Naive thymus-derived CD8-positive, alpha-beta T cell (primary cell): ENCODE measurements at places on chromosomes 1 and 21.

DNA sequence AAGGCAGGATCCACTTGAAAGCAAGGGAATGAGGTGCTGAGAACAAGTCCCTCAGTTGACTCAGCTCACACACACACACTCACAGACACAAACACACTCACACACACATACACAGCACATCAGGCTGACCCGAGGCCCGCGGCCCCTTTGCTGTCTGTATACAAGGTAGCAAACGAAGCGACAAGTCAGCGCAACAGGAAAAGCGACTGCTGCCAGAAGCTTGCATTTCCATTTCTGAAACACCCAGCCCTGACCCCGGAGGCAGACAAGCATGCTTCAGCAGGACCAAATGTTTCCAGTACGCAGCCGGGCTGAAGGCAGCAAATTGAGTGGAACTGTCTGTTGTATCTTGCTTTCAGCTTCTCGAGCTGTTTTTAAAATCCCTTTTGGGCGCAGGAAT, 501.6 kb downstream of the NPHP4 start:
- DNase-seq = no peak

DNA sequence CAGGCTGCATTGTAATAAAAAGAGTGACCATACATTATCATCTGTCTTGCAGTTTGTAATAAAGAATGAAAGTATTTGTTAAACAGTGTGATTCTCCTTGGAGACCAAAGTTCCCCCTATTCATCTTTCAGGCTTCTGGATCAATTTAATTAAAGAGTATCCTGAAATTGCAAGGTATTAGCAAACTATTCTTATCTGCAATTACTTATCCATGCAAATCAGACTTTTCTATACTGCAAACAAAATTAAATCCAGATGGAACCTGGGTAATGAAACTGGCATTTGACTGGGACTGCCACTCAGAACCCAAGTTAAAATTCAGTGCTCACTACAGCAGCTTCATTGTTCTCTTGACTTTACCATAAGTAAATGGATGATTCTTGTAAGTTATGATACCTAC, 37.1 kb downstream of the JAK1 start:
- no peak for DNase-seq

GRCh38 chr1:99781798-99782197, 15.4 kb upstream of the FRRS1 start:
- DNase-seq = no peak

GRCh38 chr1:24536391-24536840, 19.5 kb upstream of the NCMAP start:
- DNase-seq = peak; percentile 81

DNA sequence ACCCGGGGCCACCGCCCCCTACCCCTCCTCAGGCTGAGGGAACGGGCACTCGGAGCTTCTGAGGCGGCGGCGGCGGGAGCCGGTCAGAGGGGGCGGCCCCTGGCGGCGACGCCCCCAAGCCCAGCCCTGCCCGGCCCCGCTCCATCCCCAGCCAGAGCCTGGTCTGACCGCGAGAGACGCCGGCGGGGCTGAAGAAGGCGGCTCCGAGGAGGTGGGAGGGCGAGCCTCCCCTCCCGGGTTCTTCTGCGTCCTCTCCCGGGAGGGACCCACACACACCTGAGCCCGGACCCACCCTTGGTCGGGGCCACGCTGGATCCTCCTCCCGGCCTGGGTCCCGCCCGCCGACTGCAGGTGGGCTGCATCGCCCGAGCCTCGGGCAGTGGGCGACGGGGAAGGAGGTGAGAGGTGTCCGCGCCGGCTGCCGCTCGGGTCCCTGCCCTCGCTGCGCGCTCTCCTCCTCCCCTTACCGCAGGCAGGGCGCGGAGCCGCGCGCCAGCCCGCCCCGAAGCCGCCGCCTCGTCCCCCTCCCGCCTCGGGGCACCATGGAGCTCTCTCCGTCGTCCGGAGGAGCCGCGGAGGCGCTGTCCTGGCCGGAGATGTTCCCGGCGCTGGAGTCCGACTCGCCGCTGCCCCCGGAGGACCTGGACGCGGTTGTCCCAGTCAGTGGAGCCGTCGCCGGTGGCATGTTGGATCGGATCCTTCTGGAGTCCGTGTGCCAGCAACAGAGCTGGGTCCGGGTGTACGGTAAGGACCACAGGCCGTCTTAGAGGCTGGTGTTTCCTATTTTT, at the start of gene RASAL2:
Gene RASAL2, plus strand, starts transcription at position 154 of the 788 bp plus-strand sequence. Its CDS starts 389 bp downstream, at position 543.
- DNase-seq = no peak

DNA sequence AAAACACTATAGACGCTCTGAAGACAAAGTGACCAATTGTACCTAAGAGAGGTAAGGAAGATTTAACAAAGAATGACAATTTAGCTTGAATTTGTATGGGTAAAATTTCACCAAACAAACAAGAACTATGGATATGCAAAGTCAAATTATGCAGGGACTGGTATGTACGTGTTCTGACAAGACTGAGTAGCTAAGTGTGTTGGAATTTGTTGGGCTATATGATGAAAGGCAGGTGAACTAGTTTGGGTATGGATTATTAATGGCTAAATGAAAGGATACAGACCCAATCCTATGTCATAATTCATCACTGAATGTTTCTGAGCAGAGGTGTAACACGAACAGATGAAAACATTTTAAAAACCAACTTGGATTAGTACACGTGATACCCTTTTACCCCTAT, 7.6 kb downstream of the DNTTIP2 start:
- DNase-seq = no peak

GRCh38 chr1:22920026-22920733, 52.5 kb downstream of the LACTBL1 start:
- DNase-seq = no peak

DNA sequence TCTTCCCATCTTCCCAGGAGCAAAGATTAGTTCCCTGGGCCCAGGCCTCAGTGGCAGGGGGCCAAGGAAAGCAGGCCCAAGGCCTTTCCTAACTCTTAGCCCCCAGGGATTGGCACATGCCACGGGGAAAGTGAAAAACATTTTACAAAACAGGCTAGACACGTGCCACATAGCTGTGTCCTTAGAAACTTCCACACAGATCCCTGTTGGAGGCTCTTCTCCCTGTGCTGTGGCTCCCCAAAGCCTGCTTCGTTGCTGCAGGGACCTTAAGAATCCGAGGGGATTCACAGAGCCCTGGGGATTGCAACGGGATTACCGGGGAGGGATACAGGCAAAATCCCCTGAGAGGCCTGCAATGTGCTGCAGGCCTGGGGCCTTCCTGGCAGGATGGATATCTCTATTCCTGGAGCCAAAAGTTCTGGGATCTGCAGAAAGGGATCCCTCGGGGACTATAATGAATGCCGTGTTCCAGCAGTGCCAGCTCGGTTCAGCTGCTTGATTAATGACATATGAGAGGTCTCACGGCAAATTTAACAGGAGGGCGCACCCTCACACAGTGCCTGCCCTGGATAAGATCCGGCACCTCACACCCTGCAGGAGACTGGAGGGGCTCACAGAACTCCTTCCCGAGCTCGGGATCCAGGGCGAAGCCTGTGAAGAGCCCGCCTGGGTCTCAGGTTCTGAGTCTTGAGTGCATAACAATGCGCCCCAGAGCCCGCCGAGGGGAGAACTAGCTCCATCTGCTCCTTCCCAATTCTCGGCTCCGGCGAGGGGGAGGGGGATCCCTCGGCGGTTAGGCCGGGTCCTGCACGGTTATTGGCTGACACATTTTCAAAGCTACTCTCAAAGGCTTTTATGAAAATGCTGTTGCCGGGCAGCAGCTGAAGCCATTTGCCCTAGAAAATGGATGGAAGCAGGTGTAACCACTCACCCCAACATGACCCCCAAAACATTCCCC, 15.3 kb upstream of the RGS8 start:
- DNase-seq = no peak

- no peak for DNase-seq
These were observed 183.5 kb downstream of the RUNX1 start for GRCh38 chr21:34865400-34866241.

DNA sequence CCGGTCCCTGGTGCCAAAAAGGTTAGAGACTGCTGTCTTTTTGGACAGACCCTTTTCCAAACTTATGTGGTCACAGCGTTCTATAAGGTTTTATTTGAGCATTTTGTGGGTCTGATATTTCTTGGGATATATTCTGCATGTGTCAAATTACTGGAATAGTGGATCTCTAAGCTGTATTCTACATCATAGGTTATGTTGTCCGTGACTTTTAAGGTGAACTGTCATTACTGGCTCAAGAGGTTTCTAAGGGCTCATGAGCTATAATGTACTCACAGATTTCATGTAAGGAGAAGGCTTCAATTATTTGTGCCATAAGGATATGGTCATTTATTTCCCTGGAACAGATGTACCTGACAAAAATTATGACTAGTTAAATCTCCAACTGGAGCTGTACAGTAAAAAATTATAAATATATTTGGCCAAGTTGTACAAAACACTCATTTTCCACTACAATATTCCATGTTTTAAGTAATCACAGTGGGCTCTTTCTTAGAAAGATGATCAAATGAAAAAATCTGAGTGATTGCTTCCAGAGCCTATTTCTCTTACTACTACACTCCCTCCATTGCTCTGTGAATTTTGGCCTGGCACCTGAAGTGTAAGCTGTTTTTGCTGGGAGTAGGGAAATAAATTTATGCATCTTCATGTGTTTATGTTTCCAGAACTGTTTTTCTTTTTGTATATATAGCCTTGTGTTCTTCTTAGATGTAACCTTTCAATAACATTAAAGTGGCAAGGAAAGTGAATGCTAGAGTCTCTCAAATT, 538.1 kb upstream of the ZRANB2 start:
- DNase-seq = no peak

- no peak for DNase-seq
These were observed 9.0 kb downstream of the NPR1 start for GRCh38 chr1:153687346-153688125.

DNA sequence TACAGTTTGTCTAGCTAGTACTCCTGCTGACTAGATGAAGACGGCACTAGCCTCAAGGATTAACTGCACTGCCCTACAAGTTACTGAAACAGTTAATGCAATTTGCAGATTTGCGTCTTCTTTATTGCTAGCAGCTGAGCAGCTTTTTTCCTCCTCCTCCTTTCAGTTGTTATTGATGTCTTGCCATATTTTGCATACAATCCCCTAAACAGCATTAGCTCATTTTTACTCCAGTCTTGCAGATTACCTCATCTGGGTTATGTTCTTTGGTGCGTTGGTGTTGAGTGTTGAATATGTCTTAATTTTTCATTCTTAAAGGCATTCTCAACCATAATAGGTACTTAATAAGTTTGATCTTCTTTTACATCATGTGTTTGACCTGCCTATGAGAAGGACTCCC, 363.4 kb upstream of the LYPLAL1 start:
- no peak for DNase-seq

DNA sequence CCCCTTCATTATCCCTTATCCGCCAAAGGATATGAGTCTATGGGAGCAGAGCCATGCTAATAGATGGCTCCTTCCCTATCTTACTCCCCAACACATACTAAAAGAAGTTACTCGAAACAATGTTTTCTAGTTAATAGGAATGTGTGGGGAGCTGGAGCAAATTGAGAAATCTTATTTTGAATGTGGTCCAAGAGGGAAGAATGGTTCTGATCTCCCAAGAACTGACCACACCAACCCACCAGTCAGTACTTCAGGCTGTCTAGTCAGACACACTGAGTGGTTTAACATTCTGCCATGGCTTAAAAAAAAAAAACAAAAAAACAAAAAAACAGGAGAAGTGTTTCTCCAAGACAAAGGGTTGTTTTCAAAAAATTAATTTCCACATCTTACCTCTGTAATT, 31.5 kb upstream of the DNASE2B start:
- no peak for DNase-seq

GRCh38 chr1:14869187-14869586, 270.7 kb downstream of the KAZN start:
- no peak for DNase-seq

- peak; percentile 65 for DNase-seq
These were observed 1.6 kb downstream of the TENT5C start for GRCh38 chr1:117607471-117607870.

- no peak for DNase-seq
These were observed 49.1 kb downstream of the GLIS1 start for GRCh38 chr1:53689736-53690326.

- DNase-seq = no peak
These were observed 130.2 kb downstream of the DUSP10 start for GRCh38 chr1:221611656-221612046.

GRCh38 chr1:115466433-115466832, 128.4 kb upstream of the NGF start:
- no peak for DNase-seq

DNA sequence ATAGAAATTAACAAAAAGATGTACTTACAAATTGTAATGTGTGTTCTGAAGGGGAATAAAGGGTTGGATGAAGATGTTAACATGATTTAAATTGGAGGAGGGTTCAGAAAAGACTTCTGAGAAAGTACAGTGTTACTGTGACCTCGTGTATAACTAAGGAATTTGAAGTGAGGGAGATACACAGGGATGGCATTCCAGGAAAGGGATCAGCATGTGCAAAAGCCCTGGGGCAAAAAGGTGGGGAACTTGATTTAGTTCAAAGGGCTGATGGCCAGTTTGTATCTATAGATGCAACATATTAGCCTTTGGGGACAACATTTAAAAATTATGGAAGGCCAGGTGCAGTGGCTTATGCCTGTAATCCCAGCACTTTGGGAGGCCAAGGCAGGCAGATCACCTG, 33.3 kb upstream of the DEGS1 start:
- no peak for DNase-seq

DNA sequence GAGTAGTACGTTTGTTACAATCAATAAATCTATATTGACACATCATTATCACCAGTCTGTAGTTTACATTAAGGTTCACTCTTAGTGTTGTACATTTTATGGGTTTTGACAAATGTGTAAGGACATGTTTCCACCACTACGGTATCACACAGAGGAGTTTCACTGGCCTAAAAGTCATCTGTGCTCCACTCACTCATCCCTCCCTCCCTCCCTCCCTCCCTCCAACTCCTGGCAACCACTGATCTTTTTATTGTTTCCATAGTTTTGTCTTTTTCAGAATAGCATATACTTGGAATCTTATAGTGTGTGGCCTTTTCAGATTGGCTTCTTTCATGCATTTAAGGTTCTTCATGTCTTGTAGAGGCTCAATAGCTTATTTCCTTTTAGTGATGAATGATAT, 44.1 kb upstream of the RHOU start:
- no peak for DNase-seq

DNA sequence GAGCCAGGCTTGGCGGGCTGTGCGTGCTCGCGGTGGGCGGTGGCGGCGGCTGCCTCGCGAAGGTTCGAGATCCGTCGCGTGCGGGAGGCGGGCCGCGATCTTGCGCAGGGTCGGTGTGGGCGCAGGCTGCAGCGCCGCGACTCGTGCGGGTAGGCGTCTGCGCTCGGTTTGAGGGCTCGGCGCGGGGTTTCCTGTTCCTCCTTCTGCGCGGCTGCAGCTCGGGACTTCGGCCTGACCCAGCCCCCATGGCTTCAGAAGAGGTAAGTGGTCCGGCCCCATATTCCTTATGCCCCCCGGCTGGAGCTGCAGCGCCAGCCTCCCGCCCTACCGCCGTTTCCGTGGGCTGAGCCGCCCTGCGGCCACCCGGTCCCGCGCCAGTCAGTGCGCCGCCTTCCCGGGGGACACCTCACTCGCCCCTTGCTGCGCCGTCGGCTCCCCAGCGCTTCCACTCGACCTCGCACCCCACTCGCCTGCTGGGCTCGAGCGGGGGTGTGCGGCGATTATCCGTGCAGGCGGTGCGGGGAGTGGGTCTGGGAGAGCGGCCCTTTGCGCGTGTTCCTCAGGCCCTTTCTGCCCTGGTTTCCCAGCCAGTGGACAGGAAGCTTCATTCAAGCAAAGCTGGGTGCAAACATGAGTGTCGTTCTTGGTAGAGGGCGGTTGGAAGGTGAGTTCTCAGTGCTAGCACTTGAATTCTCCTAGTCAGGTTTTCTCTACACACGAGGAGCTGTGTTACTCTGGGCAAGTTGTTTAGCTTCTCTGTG, at the start of gene CACYBP:
Gene CACYBP, plus strand, starts transcription at position 12 of the 761 bp plus-strand sequence. Its CDS starts 234 bp downstream, at position 246.
- DNase-seq = no peak

- no peak for DNase-seq
These were observed 139.3 kb upstream of the EDN2 start for GRCh38 chr1:41623736-41624135.
